ENCODE measurements at places on chromosomes 11 and 22. TPM values are rescaled to one million over a fixed set of nuclear protein-coding genes. Genes with fewer than 3 reads are reported as not detected.

Gene HEPN1
- 0.18 TPM for total RNA-seq

Gene CDC45
- total RNA-seq, result 5.4 TPM

Gene CRYAB
- total RNA-seq, result 5.0 TPM

Gene SLC15A3
- 8.8 TPM for total RNA-seq

Gene MUC6
- not detected for total RNA-seq

Gene MRGPRX3
- not detected for total RNA-seq

Gene ZP1
- not detected for total RNA-seq

Gene PGA4
- not detected for total RNA-seq

Gene CD3D
- total RNA-seq, result not detected

Gene PDHX
- 18.8 TPM for total RNA-seq

Gene TCN2
- total RNA-seq, result 40.1 TPM

Gene GGTLC2
- not detected for total RNA-seq

Gene CFAP300
- 0.23 TPM for total RNA-seq

Gene NEAT1
- 425 TPM for total RNA-seq

Gene CD248
- 1.1 TPM for total RNA-seq

Gene IGSF9B
- total RNA-seq, result not detected

Gene TSPAN32
- not detected for total RNA-seq

Gene BTG4
- total RNA-seq, result not detected

Gene MIAT
- 0.10 TPM for total RNA-seq

Gene EED
- 16.5 TPM for total RNA-seq

Gene NXPE1
- not detected for total RNA-seq

Gene FXYD2
- 89.7 TPM for total RNA-seq

Gene ADAMTS15
- 8.5 TPM for total RNA-seq

Gene C1QTNF4
- total RNA-seq, result 0.29 TPM

Gene CEND1
- total RNA-seq, result 0.58 TPM

Gene CABP4
- total RNA-seq, result 1.3 TPM

Gene MS4A15
- total RNA-seq, result not detected

Gene APOA1
- total RNA-seq, result not detected

Gene CDC42EP2
- total RNA-seq, result 48.0 TPM

Gene RPL27A
- 856 TPM for total RNA-seq

Gene NPAS4
- not detected for total RNA-seq

Gene GSTT2B
- 3.0 TPM for total RNA-seq

Gene SYT7
- total RNA-seq, result 1.3 TPM

Gene SLC22A8
- total RNA-seq, result not detected

Gene CDHR5
- total RNA-seq, result not detected

Gene TRIM29
- not detected for total RNA-seq

Gene P2RX6
- not detected for total RNA-seq

Gene MGAT3
- 0.05 TPM for total RNA-seq

Gene MAP4K2
- total RNA-seq, result 39.6 TPM

Gene RFPL2
- not detected for total RNA-seq

Gene TMEM45B
- 0.35 TPM for total RNA-seq

Gene CXCR5
- total RNA-seq, result not detected

Gene OR6T1
- not detected for total RNA-seq

Gene OR52E8
- total RNA-seq, result not detected

Gene LINC01488
- total RNA-seq, result not detected

Gene ESAM
- total RNA-seq, result 465 TPM

Gene CHRM1
- total RNA-seq, result not detected

Gene MPEG1
- total RNA-seq, result not detected

Gene DKK3
- 1,099 TPM for total RNA-seq

Gene BRSK2
- total RNA-seq, result 0.93 TPM

Gene LTO1
- total RNA-seq, result 18.1 TPM

Gene PRR5
- 27.8 TPM for total RNA-seq

Gene PATE2
- total RNA-seq, result 0.93 TPM

Gene KRTAP5-8
- not detected for total RNA-seq

Gene KCNQ1
- 1.1 TPM for total RNA-seq

Gene GUCY1A2
- 1.4 TPM for total RNA-seq

Gene DNAJB7
- not detected for total RNA-seq

Measured in glomerular endothelial cell (primary cell).